ENCODE measurements at places on chromosomes 3 and 15.

DNA sequence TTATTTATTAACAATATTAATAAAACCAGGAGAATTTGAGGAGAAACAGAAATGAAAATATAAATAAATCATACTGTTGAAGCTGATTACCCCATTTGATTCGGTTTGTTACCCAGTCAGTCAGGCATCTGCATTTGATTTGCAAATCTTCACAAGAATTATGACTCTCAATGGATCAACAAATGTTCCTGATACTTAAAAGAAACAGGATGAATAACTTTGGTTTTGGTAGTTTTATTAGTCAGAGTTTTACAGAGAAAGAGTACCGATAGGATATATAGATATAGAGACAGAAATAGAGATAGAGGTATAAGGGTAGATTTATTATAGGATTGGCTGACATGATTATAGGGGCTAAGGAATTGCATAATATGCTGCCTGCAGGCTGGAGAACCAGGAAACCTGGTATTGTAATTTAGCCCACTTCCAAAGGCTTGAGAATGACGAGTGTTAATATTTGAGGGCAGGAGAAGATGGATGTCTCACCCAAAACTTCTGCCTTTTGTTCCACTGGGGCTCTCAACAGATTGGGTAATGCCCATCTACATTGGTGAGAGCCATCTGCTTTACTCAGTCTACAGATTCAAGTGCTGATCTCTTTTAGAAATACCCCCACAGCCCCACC is 241.6 kb upstream of the COL8A1 start:
- DNase-seq, result no peak

- no peak for DNase-seq
Measured at GRCh38 chr3:47877290-47877689, 74.4 kb downstream of the DHX30 start.

DNA sequence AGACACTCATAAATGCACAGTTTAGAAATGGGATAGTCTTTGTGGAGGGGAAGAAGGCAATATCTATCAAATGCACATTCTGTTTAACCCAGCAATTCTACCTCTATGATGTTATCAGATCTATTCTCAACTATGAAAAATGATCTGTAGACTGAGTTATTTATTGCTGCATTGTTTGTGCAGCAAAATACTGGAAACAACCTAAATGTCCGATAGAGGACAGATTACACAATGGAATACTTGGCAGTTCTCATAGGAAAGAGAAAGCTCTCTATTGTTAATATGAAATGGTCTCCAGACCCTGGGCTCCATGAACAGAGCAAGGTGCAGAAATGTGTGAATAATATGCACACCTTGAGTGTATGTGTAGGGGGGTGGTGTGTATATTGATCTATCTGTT is 49.0 kb upstream of the SELENOK start:
- DNase-seq, result no peak

DNA sequence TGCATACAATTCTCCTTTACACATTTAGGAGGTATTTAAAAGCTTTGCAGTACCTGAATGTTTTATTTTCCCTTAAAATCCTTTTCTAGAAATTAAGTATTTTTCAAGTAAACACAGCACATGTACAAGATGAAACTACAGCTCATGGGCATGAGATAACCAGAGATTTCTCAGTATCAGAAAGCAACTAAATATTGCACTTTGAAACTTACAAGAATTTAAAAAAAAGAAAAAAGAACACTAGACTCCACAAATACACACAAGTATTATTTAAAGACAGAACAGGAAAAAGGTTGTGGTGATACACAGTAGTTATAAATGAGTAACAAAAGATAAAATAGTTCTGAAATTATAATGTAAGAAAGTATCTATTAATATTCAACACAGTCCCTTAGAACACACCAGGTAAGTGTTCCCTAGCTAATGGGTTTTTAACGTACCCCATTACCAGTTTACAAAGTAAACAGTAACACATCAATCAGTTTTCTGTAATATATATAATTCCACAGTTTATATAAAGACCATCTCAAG is 35.3 kb downstream of the SLTM start:
- no peak for DNase-seq

DNA sequence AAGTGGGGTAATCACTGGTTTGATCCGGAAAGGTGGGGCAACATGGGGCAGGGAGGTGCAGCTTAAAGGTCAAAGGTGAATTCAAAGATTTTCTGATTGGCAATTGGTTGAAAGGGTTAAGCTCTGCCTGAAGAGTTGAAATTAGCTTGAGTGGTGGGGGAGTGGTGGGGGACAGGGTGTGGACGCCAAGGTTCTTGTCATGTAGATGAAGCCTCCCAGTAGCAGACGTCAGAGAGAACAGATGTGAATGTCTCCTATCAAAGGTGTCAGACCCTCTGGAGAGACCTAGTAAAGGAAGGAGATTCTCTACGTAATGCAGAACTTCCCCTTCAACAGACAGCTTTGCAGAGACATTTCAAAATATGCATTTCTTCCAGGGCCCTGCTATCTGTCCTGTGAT is 62.8 kb downstream of the ABCC5 start:
- no peak for DNase-seq

- DNase-seq, result no peak
Measured at GRCh38 chr3:128425142-128425845, 41.4 kb downstream of the DNAJB8 start.

DNA sequence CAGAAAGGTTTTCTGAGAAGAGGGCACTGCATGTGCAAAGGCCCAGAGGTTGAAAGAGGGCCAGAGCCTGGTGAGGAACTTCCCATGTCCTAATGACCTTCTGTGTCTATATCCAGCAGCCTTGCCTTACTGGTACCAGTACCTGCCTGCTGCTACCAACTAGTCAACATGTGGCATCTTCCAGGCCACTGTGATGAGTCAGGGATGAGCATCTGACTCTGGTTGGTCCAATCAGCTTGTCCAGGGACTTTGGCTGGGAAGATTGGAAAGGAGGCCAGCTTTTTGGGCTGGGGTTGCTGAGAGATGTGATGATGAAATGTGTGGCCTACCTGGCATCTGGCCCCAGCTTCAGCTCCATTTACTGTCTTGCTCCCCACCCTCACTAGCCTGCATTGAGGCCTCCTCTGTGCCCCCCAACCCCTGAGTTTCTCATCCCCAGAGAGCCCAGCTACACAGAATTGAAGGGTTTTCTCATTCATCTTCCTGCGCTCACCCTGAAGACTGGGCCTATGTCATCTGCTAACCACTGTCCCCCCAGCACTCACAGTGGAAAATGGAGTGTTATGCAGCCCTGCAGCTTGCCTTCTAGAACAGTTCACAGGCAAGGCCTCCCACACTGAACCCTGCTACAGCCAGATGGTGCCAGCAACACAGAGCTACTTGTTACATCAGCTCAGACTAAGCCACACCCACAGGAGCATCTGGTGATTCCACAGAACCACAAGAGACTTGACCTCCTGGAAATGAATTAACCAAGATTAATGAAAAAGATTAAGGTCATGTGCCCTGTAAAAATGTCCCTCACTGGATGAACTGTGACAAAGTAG is 1.3 kb upstream of the TWF2 start:
- DNase-seq, result no peak

- no peak for DNase-seq
Measured at GRCh38 chr3:53074761-53075742, 29.2 kb upstream of the SFMBT1 start.

DNA sequence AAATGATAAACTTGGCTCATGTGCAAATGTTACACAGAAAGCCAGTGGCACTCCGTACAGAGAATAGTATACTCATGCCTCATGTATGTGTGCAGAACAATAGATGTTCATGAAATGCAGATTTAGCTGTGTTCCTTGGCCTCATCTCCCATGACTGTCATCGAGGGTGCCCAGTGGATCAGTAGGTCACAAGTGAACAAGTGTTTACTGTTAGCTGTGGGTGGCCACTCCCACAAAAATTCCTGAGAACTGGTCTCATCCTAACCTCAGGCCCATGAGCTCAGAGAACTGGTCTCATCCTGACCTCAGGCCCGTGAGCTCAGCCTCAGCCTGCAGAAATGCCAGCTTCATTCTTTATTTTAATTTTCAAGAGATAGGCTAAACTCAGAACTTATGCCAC is 124.1 kb downstream of the GADL1 start:
- no peak for DNase-seq

GRCh38 chr3:180402471-180403073 is 199.4 kb upstream of the TTC14 start:
- DNase-seq, result no peak

GRCh38 chr15:84832448-84833040 is 15.4 kb downstream of the ALPK3 start:
- no peak for DNase-seq

DNA sequence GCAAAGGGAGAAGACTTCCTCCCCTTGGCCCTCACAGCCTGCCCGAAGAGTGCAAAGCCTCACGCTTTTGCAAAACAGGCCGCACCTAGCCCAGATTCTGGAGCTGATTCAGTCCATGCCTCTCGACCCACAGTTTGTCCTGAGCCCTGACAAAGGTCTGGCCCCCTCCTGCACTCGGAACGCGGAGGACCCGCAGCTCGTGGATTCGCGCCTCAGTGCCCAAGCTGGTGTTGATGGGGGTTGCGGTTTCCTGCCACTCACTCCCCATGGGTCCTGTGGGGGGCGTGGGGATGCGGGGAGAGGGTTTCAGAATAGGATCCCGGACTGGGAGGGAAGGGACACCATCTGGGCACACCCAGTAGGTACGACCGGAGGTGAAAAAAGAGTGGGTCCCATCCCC is 594 bp upstream of the CRABP1 start:
- no peak for DNase-seq

DNA sequence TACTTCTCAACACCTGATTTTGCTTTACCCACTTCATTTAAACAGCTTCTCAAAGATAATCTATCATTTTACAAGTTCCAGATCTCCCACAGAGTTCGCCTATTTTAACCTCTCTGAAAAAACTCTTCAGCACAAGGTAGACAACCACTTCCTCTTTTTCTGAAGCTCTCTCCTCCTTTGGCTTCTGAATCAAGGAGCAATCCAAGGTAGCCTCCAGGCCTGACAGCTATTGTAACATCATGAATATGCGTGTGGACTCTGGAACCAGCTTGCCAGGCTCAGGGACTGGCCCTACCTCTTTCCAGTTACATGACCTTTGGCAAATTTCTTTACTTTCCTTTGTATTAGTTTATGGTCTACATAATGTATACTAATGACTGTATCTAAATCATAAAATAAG is 405.9 kb upstream of the ZNF385D start:
- no peak for DNase-seq

DNA sequence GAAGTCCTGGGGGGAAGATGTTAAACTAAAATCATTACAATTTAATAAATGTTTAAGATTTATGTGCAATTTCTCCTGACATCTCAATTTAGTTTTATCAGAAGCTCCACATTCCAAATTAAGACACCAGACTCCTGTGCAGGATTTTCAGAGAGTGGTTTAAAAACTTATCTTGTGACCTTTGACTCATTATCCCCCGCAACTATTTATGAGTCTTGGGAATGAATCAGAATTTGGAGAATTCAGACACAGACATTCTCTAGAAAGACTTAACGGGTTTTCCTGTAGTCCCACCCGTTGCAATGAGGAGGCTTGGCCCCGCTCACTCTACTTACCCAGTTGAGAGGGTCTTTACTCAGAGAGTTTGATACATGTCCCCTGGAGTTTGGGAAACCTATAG is 7.1 kb downstream of the OR5K2 start:
- no peak for DNase-seq

GRCh38 chr3:10996345-10997013 is 3.9 kb downstream of the SLC6A1 start:
- DNase-seq, result no peak

GRCh38 chr3:171994646-171995428 is 44.5 kb upstream of the FNDC3B start:
- DNase-seq, result no peak

DNA sequence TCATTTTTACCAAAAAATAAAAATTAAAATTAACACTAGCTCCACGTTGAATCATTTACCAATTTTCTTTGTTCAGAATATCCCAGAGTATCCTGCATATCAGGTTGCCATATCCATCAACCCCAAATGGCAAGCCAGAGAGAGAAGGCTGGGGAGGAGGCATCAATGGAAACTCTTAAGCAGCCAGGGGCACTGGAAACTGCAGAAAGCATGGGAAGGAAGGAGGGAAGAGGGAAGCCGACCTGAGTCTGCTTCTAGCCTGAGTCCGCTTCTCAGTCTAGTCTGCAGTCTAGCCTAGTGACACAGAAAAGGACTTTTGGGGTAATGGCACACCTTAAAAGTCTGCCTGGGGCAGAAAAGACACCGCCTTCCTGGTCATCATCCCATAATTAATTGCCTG is 1.6 kb upstream of the MTHFS start:
- no peak for DNase-seq

DNA sequence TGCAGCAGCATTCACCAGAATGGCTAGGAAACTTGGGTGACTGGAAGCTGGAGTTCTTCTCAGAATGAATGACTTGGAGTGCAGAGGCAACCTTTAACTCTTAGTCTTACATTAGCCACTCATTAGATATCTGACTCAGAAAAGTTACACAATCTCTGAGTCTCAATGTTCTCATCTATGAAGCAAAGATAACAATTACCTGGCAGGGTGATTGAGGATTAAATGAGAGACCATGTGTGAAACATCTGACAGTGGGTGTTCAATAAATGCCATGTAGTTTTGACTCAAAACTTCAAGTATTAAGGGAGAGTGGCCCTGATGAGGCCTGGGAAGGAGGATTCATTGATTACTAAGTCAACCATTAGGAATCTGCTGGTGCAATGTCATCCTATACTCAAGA is 48.3 kb downstream of the MRPL3 start:
- no peak for DNase-seq

DNA sequence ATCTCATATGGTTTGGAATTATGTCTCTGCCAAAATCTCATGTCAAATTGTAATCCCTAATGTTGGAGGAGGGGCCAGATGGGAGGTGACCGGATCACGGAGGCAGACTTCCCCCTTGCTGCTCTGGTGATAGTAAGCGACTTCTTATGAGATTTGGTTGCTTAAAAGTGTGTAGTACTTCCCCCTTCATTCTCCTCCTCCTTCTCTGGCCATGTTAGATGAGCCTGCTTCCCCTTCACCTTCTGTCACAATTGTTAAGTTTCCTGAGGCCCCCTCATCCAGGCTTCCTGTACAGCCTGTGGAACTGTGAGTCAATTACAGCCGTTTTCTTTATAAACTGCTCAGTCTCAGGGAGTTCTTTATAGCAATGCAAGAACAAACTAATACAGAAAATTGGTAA is 51.1 kb downstream of the NEDD4 start:
- no peak for DNase-seq

- DNase-seq, result no peak
Measured at GRCh38 chr15:47442371-47442770, 274.9 kb upstream of the SEMA6D start.

GRCh38 chr15:81400640-81401236 is 26.7 kb upstream of the TMC3 start:
- DNase-seq, result no peak

GRCh38 chr3:142087676-142088075 is 61.7 kb downstream of the TFDP2 start:
- DNase-seq, result no peak

DNA sequence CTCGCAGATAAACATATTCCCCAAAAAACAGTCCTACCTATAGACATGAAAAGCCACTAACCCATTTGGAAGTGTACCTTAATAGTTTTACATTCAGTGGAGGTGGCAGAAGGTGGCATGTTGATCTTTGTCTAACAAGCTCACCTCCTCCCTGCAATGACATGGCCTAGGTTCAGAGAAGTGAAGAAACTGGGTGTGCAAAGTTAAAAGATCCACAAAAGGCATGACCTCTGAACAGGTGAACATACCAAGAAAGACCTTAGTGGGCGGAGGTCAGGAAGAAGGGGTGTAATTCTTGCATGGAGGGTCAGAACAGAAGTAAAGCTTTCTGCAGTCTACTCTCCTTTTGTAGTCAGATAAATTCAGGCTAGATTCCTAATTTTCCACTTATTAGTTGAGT is 822 bp downstream of the MRPL3 start:
- no peak for DNase-seq

GRCh38 chr3:130934442-130935089 is 40.7 kb downstream of the ATP2C1 start:
- no peak for DNase-seq
